ENCODE measurements at places on chromosomes 1 and 21.

- DNase-seq, result no peak
Measured at GRCh38 chr1:35568975-35569395, 4.1 kb upstream of the TFAP2E start.

- no peak for DNase-seq
Measured at GRCh38 chr1:55234016-55234415, 18.9 kb upstream of the USP24 start.

GRCh38 chr1:10973956-10974881, 38.2 kb upstream of the TARDBP start:
- DNase-seq, result no peak

DNA sequence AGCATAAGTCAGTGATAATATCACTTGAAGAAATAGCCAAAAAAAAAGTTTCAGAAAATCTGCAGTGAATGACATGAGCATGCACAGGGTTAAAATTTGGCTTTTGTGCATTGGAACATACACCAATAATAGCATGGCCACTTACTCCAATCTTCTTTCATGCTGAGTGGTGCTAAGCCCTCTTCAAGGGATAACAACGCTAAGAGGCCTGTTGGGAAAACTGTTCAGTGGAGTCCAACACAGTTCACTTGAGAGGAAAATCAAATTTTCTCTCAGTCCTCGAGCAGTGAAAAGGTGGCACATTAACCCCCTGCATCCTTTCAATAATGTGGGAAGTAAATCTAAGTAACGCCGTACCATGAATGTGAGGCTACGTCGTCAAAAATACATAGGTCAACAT, 264.7 kb downstream of the SPATA17 start:
- no peak for DNase-seq

GRCh38 chr1:101781201-101781831, 215.4 kb downstream of the OLFM3 start:
- DNase-seq, result no peak

DNA sequence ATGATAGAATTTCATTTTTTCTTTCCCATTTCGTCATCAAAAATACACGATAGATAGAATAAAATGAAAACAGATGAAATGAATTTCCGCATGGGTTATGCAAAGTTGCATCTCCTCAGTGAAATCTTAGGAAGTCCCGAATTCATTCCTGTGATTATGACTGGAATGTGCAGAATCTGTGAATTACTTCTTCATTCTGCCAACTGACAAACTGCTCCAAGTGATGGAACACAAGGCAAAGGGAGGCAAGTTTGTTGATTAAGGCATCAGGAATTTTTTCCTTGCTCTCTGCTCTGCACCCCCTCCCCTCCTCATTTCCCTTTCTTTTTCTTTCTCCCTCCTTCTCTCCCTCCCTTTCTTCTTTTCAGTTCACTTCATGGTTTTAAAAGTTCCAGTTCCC, 37.0 kb upstream of the ADGRL4 start:
- no peak for DNase-seq

DNA sequence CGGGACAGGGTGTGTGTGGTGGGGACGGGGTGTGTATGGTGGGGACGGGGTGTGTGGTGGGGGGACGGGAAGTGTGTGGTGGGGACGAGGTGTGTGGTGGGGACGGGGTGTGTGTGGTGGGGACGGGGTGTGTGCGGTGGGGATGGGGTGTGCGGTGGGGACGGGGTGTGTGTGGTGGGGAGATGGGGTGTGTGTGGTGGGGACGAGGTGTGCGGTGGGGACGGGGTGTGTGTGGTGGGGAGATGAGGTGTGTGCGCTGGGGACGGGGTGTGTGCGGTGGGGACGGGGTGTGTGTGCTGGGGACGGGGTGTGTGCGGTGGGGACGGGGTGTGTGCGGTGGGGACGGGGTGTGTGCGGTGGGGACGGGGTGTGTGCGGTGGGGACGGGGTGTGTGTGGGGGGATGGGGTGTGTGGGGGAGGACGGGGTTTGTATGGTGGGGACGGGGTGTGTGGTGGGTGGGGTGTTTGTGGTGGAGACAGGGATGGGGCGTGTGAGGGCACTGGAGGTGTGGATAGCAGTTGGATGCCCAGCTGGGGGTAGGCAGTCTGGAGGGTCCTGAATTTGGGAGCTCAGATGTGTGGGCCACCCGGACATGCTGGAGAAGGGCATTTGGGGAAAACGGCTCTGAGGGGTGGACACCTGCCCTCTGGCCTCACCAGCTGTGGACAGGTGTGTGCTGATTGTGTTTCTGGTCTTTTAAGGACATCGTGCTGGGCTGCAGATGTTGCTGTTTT, 16.9 kb downstream of the IBA57 start:
- no peak for DNase-seq

Data from stimulated activated CD4-positive, alpha-beta T cell treated with anti-CD3 and anti-CD28 coated beads, Interleukin-1b, Interleukin-23, amount 100 ng/mL, for 1 hour (primary cell).